Inflammatory macrophage (primary cell): ENCODE measurements at places on chromosomes 11 and 22.

GRCh38 chr11:30504468-30504867, 81.7 kb downstream of the MPPED2 start:
- DNase-seq: no peak

- DNase-seq: peak; percentile 93
Observed at GRCh38 chr11:123421589-123421988, 8.5 kb upstream of the GRAMD1B start.

- DNase-seq: no peak
Observed at GRCh38 chr11:61611309-61611708, 30.4 kb upstream of the SYT7 start.

DNA sequence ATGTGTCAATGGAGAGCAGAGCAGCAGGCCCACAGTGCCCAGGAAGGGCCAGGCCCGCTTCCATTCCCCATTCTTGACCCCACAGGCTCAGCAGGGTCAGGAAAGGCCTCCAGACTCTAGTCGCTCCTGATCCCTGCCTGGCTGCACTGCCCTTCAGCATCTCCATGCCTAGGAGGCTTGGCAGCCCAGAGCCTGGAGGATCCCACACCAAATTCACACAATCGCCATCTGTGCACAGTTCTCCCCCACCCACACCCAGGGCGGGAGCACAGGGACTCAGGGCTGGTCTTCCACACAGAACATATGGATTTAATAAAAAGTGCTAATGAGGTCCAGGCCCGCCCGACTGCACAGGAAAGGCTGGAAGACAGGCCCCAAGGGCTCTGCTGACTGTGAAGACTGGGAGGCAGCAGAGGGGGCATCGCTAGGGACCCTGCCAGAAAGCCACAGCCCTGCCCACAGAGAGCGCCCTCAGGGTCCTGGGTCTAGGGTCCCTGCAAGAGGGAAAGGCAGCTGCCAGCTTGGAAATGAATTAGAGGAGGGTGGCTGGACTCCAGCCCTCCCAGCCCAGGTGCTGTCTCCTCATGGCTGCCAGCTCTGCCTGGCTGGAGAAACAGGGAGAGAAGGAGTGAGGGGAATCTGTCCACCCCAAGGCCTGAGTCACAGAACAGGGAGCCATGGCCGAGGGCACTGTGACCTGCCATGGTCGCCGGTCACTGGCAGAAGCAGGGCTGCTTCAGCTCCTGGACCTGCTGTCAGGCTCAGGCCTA, 39.7 kb downstream of the DKK3 start:
- no peak for DNase-seq

DNA sequence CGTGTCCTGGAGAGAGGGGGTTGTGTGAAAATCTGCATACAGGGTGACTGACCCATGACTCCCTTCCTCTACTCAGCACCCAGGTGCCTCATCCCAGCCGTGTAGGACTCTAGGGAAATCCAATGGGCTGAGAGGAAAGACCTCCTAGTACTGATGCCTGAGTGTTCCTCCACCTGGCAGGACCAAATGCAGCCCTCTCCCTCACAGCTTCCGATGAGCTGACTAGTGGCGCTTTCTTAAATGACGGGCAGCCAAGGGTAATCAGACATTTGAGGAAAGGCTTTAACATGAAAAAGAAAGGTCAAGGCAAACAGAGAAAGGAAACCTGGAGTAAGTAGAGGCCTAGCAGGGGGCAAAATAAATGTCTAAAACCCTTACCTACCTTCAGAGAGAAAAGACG, 5.0 kb upstream of the KCNJ1 start:
- no peak for DNase-seq

- DNase-seq: no peak
Observed at GRCh38 chr22:46081036-46081830, 69.1 kb upstream of the PPARA start.
